Activated CD4-positive, CD25-positive, alpha-beta regulatory T cell (primary cell): ENCODE measurements at places on chromosomes 6 and 20.

GRCh38 chr6:28161410-28162079 is 19.9 kb downstream of the ZKSCAN8 start:
- DNase-seq = peak; percentile 44

- no peak for DNase-seq
Observed at GRCh38 chr6:37565267-37566110, 65.8 kb upstream of the CCDC167 start.

- no peak for DNase-seq
Observed at GRCh38 chr6:96834070-96834469, 3.2 kb downstream of the GPR63 start.

DNA sequence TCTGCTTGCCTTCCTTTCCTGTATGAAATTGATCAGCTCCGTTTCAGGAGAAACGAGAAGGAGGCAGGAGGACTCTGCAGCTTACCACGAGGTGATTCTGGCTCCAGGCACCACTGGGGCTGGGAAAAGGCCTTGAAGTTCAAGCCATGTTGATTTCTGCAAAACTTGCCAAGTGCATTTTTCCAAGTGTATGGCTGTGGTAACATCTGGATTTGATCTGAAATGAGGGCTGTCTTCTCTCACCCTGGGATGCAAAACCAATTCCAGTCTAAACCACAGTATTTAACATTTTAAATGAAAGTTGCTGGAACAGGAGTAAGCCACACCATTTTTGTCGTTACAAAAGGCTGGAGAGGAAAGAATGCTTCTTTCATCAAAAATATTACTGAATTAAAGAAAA is 36.1 kb upstream of the FAM210B start:
- no peak for DNase-seq

GRCh38 chr6:19301980-19302379 is 535.2 kb upstream of the ID4 start:
- no peak for DNase-seq

- no peak for DNase-seq
Observed at GRCh38 chr6:43790031-43790430, 20.0 kb downstream of the VEGFA start.

DNA sequence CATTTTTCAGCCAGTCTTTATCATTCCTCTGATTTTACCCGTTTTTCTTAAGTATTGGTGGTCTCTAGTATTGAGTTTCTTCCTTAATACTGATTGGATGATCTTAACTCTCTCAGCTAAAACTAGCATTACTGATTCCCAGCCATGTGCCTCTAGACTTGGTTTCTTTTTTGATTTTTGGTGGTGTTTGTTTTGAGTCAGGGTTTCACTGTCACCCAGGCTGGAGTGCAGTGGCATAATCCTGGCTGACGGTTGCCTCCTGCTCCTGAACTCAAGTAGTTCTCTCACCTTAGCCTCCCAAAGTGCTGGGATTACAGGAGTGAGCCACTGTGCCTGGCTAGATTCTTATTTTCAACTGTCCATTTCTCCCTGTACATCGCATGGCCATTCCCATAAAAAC is 24.9 kb downstream of the DPPA5 start:
- DNase-seq = no peak

- DNase-seq = no peak
Observed at GRCh38 chr20:17856837-17857605, 111.6 kb downstream of the SNX5 start.

- DNase-seq = no peak
Observed at GRCh38 chr20:56417911-56418310, 5.9 kb downstream of the CASS4 start.

DNA sequence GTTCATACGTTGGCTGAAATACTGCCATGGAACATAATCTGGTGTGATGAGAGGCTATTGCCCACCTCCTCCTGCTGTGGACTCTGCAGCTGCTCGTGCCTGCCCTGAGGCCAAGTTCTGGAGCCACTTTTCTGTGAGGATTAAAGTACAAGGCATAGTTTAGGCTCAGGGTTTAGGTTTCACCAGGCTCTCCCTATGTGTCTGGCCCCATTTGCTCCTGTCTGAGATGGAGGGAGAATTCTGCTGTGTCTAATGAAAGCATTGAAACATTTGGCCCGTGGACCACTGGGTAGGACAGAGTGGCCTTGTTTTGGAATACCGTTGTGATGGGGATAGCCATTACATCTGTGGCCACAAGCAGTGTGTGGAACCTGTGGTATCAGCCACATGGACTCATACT is 5.9 kb downstream of the WRNIP1 start:
- no peak for DNase-seq

- DNase-seq = no peak
Observed at GRCh38 chr20:40675599-40676221, 13.3 kb downstream of the MAFB start.

- no peak for DNase-seq
Observed at GRCh38 chr20:47543006-47543431, 41.3 kb downstream of the NCOA3 start.

GRCh38 chr6:117837261-117837660 is 69.8 kb upstream of the SLC35F1 start:
- DNase-seq = no peak

GRCh38 chr20:47561180-47561579 is 59.5 kb downstream of the NCOA3 start:
- no peak for DNase-seq

DNA sequence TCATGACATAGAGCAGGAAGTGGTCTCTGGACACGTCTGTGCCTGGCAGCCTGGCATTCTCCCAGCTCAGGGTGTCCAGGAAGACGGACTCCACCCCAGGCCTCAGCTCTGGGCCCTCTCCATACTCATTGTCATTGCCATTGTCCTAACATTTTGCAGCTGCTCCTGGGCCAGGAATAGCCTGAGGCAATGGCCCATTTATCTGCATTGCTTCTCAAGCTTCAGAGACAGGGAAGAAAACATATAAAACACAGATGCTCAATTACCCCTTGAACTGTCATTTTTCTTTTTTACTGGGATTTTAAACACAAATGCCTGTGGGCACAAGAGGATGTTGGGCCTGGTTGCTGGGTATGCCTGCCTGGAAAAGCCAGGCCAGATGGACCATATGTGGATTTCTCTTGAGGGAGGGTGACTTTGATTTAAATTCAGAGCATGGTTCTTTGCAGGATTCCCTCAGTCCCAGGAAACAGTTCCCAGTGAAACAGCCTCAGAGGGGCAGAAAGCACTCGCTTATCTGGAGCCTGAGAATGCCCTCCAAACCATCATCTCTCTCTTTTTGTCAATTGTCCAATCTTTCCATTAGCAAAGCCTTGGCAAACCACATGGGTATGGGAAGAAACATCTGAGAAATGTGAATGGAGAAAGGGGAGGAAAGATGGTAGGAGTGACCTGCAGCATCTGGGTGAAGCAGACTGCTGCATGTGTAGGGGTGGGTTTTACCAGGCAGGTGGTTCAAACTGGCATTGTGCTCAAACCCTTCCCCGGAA is 17.9 kb downstream of the LAMP5 start:
- DNase-seq = no peak

DNA sequence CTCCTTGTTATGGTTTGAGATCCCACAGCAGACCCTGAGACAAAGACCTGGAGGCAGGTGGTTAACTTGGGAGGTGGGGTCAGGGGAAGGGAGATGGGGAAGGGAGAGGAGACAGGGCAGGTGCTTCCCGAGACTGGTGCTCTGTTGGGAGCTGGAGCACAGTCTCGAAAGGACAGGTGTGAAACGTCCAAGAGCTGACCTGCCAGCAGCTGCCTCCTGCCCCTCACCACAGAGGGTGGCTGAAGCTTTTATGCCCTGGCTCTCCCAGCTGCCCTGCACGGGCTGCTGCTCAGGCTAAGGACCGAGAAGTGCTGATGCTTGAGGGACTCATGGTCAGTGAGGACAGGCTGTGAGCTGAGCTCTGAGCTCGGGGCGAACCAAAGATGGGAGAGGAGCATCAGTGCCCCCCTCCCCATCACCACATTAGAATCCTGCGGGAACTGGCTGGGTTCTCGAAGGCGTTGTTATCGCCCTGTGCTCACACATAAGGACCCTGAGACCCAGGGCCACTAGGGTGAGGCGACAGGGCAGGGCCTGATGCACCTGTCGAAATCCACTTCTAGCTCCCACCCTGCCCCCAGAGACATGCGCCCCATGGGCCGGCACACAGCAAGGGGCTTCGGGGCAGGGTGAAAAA is 25.3 kb upstream of the CD93 start:
- no peak for DNase-seq

DNA sequence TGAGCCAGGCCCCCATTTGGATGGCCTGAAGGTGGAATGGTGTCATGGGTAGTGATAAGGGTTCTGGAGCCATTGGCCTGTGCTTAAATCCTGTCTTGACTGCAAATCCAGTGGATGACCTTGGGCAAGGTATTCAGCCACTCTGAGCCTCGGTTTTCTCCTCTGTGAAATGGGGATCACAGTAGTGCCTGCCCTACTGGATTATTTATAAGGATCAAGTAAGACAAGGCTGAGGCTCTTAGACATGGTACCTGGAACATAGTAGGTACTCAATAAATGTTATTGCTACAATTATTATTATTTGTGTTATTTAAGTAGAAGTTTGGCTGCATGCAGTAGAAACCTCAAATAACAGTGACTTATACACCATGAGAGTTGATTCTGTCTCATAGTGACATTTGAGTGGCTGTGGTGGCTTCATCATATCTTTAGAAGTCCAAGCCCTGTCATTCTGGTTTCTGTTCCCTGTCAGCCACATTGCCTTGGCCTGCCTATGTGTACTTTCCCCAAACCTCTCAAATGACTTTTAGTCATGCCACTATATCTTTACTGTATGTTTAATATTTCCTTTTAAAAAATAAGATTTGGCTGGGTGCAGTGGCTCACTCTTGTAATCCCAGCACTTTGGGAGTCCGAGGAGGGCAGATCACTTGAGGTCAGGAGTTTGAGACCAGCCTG is 37.6 kb upstream of the CHMP4B start:
- DNase-seq = no peak

DNA sequence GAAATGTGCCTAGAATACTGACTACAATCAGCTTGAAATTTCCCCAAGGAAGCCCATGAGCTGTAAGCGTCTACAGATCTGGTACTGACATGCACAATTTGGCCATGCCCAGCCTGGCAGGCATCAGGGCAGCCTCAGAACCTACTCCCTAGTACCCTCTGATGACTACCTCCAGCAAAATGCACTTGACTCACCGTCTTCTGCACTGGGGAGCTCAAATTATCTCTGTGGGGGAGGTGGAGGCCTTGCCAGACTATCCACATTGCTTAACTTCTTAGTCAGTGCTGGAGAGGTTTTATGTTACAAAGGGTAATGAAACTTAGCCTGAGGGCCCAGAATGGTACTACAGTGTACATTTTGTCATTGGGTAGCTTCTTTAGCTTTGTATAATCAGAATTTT is 126.0 kb upstream of the ADGRF1 start:
- no peak for DNase-seq

DNA sequence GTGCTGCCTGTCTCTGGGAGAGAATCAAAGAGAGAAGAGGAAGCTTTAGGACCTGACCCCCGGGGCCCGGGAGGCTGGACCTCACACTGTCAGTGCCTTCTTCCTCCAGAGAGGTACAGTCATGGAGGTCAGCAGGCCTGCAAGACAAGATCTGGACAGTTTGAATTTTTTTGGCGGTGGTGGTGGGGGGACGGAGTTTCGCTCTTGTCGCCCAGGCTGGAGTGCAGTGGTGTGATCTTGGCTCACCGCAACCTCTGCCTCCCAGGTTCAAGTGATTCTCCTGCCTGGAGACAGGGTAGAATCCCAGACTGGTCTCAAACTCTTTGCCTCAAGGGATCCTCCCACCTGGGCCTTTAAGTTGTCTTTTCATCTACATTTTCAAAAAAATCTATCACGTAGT is 34.4 kb downstream of the NR2E1 start:
- DNase-seq = no peak

DNA sequence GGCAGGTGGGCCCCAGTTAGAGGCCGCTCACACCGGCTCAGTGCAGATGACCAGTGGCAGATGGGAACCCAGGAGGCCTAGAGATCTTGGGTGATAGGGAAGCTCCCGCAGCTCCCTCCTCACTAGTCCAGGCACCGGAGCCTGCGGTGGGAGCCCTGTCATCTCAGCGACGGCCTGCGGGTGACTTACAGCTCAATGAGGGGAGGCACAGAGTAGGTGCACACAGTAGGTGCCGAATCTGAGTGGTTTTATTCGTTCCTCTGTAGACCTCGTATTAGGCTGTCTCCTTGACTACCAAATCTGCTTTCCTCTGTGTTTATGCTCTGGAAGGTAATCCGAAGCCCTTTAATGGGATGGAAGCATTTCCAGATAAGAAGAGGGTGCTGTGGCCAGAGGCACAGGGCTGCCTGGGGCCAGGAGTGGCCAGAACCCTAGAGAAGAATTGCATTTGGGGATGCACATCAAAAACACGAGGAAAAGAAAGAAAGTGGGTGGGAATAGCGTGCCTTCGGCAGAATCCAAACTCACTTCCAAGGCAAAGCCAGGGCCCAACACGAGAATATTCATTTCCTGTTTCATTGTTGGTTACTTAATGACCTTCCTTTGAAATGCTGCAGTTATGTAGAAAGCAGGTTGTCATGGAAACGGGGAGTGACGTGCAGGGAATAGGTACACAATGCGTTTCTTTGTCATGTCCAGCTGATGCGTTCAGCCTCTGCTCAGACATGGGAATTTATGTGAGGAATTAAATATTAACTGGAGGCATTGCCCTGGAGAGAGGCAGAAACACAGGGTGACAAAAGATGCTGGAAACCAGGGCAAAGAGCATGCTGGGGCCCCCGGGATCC is 24.7 kb downstream of the MYT1 start:
- no peak for DNase-seq

GRCh38 chr6:139765825-139766285 is 391.4 kb upstream of the CITED2 start:
- no peak for DNase-seq

- DNase-seq = no peak
Observed at GRCh38 chr6:9002833-9003232, 567.5 kb upstream of the SLC35B3 start.

DNA sequence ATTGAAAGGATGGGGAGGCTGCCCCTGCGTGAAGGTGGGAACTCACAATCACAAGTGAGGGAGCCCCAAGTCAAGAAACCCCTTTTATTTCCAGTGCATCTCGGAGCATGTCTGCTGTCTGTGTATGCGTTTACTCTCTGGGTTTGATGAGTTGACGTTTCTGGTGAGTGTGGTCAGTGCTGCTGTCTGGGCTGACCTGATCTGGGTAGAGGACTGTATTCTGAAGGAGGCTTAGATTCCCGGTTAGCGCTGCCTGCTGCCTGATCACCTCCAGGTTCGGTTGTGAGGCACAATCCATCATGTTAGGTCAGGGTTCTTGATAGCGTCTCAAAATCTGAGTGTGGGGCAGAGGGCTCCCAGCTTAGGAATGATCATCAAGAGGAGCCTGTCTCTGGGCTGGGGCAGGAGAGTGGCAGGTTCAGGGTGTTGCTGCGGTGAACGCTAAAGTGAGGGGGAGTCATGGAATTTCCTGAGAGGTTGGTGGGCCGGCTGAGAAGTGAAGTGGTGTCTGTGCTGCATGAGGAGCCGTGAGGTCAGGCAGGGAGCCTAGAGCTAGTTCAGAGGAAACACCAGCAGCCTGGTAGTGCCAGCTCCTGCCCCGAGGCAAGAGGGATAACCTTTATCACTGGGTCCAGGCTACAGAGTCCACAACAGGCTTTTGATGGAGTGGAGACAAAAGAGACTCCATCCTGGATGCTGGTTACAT is 225.3 kb upstream of the CST7 start:
- DNase-seq = no peak

- no peak for DNase-seq
Observed at GRCh38 chr6:163950159-163950558, 535.6 kb downstream of the QKI start.
